Neural progenitor cell (in vitro differentiated cells): ENCODE measurements at places on chromosomes 3 and 15.
A peak's percentile ranks its signal among the peaks of the same experiment; 100 is the strongest.

- no peak for DNase-seq
These were observed 350.7 kb upstream of the PROK2 start for GRCh38 chr3:72135636-72136035.

DNA sequence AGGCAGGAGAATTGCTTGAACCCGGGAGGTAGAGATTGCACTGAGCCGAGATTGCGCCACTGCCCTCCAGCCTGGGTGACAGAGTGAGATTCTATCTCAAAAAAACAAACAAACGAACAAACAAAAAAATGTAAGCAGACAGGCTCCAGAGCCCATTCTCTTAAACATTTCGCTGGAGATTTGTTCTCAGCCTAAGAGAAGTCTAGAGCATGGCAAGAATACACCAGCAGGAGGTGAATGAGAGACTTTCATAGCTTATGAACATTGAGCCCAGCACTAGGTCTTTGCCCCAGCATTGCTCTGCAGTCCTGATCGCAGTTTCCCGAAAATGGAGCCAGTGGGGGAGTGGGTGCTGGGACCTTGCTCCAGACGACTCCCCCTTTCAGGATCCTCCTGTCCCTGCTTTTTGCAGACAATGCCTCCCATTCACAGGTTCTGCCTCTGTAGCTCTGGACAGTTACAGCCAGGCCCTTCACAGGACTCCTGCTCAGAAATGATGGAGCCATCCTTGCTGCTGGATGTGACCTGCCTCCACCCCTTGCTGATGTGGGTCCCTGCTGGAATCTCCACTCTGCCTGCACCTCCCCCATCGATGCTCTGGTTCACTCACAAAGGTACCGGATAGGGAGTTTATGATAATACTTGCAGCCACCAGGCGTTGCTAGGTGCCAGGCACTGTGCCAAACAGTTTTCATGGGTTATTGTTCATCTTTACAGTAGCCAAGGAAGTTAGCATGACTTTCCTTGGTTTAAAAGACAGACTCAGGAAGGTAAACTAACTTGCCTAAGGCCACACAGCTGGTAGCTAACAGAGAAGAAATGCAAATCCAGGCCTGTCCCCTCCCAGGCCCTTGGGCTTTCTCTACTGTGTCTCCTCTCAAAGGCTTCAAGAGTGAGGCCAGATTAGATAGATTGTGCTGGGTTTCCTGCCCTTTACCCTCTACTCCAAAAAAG is 329.7 kb upstream of the TLE3 start:
- no peak for DNase-seq

DNA sequence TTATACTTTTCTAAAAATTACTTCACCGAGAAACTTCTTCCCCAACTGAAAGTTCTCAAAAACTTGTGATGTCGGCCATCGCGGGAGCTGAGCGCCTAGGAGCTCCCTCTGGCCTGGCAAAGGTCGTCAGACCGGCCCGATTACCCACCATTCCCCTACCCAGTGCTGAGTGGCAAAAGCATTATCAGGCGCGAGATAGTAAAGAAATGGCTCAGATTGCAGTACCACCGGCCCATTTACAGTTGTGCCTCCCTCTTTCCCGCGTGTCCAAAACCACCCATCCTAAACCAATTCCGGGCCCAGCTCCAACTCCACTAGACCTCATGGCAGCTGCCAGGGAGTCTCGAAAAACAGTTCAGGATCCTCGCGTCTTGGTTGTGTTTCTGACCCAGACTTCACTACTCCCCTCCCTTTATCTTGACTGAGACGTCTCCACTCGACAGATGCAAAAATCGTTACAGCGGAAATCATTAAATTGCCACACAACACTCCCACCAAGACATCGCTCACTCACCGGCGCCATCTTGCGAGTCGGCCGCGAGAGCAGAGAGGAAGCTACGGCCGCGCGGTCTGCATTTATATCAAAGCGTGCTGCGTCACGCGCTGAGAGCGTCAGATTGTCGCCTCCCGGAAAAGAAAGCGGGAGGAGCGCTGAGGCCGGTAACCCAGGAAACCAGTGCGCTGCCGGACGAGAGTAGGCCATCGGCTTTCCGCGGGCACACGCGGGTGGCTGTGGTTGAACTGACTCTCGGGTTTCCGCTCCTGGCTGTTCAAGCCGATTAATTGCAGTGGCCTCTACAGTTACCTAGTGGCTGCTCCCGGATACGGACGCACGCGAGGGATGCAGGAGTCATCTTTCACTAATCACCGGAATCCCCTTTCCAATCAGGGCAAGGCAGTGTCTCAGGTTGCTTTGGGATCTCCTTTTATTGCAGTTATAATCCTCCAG is at the start of gene RPL22L1:
RPL22L1 (minus strand) TSS at position 551 of the 949 bp plus-strand sequence; CDS start at position 523, 28 bp downstream.
- DNase-seq = peak; percentile 97

DNA sequence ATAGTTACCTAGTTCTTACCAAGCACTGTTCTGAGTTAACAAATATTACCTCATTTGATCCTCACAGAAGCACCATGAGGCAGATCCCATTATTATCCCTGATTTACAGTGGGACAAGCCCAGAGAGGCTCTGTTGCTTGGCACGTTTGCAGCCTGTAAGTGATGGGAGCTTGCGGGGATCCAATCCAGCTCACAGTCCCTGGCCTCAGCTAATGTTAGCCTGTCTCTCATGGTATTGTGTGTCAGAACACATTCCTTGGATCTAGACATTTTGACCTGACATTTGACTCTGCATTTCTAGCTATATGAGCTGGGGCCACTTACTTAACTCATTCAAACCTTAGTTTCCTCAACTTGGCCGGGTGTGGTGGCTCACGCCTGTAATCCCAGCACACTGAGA is 246.9 kb upstream of the LRTM1 start:
- no peak for DNase-seq

DNA sequence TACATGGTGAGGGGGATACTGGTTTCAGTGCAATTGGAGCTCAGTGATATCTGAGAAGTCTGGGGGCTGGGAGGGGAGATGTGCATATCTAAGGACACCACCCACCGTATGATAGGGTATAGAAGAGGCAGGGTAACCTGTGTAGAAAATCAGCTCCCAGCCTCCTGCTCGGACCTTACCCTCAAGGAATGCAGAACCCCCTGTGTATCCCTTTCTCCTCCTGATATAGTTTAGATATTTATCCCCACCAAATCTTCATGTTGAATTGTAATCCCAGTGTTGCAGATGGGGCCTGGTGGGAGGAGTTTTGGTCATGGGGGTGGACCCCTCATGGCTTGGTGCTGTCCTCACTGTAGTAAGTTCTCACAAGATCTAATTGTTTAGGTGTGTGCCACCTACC is 48.2 kb upstream of the GATA2 start:
- DNase-seq = no peak

- peak; percentile 4 for DNase-seq
These were observed 979 bp upstream of the ZNF621 start for GRCh38 chr3:40523781-40524180.

GRCh38 chr3:172280406-172281051 is 167.7 kb downstream of the GHSR start:
- DNase-seq = no peak

DNA sequence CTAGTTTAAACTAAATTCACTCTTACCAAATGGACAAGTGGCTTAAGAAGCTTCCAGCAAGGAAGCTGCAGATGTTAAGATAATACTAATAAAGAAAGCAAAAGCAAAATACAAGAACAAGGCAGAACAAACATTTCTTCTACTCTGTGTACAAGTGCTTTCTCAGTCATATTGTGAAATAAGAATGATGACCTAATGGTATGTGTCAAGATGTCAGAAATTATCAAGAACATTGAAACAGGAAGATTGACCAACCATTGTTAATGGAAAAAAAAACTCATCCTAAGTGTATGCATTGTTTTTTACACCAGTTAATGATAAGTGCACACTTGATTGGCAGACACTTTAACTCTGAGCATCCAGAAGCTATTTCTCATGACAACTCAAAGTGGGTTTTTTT is 65.4 kb upstream of the P2RY1 start:
- DNase-seq = no peak

DNA sequence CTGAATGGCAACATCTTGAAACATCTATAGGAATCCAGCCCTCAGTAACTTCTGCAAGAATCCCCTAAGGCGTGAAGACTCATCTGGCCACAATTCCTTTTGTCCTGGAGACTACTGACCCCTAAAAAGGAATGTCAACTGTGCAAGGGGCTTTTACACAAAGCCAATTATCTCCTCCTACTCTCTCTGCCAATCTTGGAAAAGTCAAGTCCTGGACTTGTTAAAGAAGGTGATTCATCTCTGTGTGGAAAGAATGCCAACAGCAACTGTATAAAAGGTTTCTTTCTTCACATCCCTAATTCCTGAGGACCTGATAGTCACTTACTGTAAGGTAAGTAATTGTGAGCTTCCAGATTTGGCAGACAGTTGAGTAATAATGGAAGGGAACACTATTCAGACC is 22.3 kb downstream of the THRB start:
- no peak for DNase-seq

DNA sequence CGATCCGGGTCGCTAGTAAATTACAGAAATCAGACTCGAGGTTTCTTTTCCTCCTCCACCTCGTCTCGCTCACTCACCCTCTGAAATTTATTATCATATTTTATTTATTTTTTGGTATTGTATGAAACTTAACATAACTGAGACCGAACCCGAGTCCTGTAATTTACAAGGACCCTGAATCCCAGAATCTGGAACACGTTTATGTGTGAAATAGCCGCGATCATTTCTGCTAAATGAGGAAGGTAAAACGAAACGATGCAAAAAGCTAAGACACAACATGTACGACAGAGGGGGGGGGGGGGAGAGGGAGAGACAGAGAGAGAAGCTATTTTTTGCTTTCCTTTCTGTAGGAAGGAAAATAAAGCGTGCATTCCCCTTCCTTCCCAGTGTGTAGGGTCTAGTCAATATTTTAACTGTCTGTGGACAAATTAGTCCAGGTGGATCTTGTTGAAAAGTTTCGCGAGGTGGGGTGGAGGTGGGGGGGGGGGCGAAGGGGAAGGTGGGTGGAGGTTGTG is 1.6 kb downstream of the BBX start:
- peak; percentile 43 for DNase-seq

DNA sequence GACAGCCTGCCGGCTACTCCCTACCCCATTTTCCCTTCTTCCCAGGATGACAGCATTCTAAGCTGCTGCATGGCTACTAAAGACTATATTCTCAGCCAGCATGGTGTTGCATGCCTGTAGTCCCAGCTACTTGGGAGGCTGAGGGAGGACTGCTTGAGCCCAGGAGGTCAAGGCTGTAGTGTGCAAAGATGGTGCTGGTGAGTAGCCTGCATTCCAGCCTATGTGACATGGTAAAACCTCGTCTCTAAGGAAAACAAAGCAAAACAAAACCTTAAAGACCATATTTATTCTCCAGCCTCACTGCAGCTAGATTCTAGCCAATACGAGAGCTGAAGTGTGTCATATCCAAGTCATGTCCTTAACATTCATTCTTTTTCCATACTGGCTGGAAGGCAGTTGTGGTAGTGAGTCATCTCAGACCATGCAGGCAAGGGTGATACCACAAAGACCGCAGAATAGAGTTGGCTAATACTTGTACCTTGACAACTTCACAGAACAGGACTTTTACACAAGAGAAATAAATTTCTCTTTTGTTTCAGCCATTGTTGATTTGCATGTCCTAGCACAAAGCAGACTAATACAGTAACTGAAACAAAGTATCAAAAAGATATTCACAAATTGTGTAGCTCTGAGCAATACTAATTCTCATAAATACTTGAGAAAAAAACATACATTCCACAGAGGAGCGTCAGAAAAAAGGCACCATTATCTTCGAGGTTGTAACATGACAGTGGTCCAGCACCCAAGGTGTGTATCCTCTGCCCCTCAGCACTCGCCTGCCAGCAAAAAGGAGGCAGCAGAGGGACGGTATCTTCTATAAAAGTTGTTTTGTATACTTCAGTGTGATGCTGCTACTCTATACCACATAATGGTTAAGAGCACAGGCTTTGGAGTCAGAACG is 14.8 kb downstream of the PBRM1 start:
- DNase-seq = no peak

DNA sequence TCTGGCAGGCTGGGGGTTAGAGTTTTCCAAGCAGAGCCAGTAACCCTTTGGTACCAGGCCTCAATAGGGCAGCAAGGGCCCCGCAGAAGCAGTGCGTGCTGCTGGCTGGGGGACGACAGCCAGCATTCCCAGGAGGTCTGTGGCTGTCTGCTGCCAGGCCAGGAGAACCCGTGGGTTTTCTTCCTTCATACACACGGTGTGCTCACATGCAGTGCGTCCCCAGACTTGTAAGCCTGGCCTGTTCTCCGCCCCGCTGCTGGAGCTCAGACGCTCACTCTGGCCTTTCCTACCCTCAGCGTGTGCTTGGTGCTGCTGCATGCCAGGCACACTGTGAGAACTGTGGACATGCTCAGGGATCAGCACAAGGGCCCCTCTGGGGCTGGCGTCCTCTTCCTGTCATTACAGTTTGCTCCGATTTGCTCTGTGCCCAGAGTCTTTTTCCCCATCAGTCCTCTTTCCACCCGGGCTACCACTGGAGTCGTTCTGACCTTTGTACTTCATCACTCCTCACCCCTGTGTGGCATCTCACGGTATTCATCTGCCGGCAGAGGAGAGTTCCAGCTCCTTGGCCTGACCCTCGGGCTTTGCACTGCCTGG is 149.5 kb downstream of the DNAJB8 start:
- DNase-seq = no peak

GRCh38 chr3:48762816-48763215 is 45.8 kb upstream of the IP6K2 start:
- no peak for DNase-seq

GRCh38 chr3:30779686-30780287 is 114.7 kb downstream of the GADL1 start:
- peak; percentile 49 for DNase-seq

DNA sequence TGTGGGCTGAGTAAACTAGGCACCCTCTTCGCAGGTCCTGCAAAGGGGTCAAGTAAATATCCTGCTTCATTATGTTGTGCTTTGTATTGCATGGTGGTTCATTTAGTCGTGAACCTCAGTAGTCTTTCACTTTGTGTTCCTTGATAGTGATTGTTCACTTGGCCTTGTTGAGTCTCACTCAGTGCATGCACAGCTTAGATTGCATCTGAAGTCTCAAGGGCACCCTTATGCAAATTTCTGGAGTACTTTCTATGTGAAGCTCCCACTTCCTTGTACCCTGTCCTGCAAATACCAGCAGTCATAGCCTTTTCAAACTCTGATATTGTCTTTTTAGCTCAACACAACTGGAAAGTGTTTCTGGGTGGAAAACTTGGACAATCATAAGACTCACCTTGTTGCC is 519.2 kb downstream of the NAALADL2 start:
- no peak for DNase-seq

- DNase-seq = no peak
These were observed 60.5 kb downstream of the SPTSSB start for GRCh38 chr3:161310649-161311423.

DNA sequence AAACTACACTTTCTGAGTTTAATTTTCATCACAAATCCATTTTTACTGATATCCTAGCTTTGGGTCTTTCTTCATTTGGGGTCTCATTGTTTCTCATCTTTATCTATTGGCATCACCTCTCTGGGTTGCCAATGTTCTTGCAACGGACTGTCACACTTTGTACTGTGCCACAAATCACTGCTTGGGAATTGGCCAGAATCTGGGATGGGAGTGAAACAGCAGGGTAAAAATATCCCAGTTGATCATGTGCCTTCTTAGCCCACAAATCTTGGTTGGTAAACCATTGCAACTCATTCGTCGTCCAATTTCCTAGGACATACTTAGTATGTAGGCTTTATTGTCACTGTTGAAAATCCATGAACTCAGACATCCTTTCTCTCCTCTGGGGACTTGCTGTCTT is 698.5 kb downstream of the OTOL1 start:
- DNase-seq = no peak
